ENCODE measurements at places on chromosomes 2 and 18. TPM values are rescaled to one million over a fixed set of nuclear protein-coding genes. Genes with fewer than 3 reads are reported as not detected.

GRCh38 chr18:21963336-21963735 lies 206.1 kb upstream of the GATA6 start:
- DNase-seq = no peak

The NLRC4 gene
- total RNA-seq = not detected

The GPBAR1 gene
- total RNA-seq = 1.6 TPM

DNA sequence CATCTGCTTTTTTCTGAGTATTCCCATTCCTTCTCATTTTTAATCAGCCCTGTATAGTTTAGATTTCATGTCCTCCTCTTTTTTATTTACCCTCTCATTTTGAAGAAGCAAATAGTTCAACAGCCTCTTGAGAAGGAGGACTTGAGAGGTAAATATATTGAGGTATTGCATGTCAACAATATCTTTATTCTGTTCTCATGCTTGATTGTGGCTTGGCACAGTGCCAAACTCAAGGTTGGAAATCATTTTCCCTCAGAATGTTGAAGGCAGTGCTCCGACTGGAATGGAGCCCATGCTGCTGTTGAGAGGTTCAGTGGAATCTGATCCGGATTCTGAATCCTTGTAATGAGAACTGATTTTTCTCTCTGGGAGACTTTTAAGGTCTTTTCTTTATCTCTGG lies 31.0 kb upstream of the GALNT3 start:
- DNase-seq = no peak

- no peak for DNase-seq
Measured at GRCh38 chr2:222613715-222614331, 42.1 kb downstream of the FARSB start.

DNA sequence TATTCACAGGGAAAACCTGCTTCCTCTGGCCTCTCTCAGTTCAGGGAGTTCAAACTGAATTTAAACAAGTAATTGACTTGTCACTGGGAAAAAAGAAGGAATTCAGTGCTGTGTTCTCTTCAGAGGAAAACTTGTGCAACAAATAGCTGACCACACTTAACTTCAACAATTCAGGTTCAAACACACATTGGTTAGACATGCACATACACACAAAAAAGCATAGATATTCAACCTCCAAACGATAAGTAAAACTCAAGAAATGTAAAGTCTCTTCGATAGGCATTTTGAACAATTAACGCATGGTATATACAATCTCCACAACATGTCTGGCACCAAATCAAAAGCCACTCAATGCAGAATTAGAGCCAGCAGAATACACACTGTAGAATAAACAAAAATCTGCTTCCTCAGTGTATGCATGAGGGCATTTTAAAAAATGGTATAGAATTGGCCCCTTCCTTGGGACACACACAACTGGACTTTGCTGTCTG lies 269.0 kb downstream of the TCF4 start:
- no peak for DNase-seq

The SERPINB12 gene
- not detected for total RNA-seq

GRCh38 chr2:232925153-232925820 lies 55.2 kb downstream of the SNORC start:
- no peak for DNase-seq

The UGT1A9 gene
- total RNA-seq = not detected

The RAPGEF4 gene
- total RNA-seq = 8.7 TPM

The SGPP2 gene
- 2.1 TPM for total RNA-seq

GRCh38 chr18:40347261-40347660 lies 1607.8 kb upstream of the PIK3C3 start:
- DNase-seq = no peak

DNA sequence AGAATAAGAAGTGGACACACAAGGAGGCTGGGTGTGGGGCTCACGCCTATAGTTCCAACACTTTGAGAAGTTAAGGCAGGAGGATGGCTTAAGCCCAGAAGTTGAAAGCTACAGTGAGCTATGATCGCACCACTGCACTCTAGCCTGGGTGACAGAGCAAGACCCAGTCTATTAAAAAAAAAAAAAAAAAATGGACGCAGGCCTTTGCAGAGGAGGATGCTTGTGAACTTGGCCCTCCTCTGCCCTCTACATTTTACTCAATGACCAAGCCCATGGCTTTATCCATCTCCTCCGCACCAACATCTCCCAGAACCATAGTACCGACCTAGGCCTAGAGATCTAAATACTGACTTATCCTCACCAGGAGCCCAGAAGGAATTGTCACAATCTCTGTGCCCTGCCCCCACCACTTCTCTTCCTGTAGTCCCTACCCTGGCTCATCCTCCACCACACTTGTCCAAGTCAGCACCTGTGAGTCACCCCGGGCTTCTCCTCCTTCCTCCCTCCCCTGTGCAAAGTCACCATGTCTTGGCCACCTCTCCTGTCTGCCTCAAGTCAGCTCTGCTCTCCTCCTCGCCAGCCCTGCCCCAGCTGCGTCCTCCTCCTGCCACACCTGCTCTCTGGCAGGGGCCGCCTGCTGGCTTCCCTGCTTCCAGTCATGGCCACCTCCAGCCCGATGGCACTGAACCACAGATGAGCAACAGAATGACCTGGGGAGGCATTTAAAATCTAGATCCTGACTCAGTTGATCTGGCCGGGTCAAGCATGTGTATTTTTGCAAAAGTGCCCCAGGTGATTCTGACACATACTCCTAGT lies 35.8 kb upstream of the ASPRV1 start:
- DNase-seq = no peak

GRCh38 chr2:178395295-178395694 lies 55.7 kb downstream of the PRKRA start:
- no peak for DNase-seq

The RUFY4 gene
- not detected for total RNA-seq

- DNase-seq = no peak
Measured at GRCh38 chr2:61620244-61621159, 82.3 kb upstream of the XPO1 start.

GRCh38 chr18:493986-494983 lies 6.2 kb downstream of the COLEC12 start:
- no peak for DNase-seq

GRCh38 chr2:170486730-170487129 lies 228.4 kb upstream of the SP5 start:
- DNase-seq = no peak

The MC2R gene
- total RNA-seq = not detected

- no peak for DNase-seq
Measured at GRCh38 chr2:239828192-239828972, 196.8 kb downstream of the NDUFA10 start.

The BUB1 gene
- 10.0 TPM for total RNA-seq

The MAIP1 gene
- 18.1 TPM for total RNA-seq

DNA sequence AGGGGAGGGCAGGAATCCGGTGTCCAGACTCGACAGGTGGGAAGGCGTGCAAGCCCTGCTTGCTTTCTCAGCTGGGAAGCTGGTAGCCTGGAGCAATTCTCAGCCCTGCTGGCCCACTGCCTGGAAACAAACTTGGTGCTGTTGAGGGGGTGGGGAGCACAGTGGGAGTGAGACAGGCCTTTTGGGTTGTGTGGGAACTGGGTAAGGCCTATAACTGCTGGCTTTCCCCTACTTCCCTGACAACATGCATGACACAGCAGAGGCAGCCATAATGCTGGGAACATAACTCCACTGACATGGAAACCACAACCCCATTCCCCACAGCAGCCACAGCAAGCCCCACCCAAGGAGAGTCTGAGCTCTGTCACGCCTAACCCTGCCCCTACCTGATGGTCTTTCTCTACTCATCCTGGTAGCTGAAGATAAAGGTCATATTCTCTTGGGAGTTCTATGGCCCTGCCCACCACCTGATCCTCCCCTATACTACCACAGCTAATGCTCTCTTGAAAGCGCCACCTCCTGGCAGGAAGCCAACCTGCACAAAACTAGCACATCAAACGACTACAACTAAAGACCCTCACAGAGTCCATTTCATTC lies 122.9 kb upstream of the ACVR1C start:
- peak; percentile 32 for DNase-seq

GRCh38 chr2:227884511-227884947 lies 13.1 kb downstream of the DAW1 start:
- peak; percentile 86 for DNase-seq

The DSG1 gene
- total RNA-seq = not detected

DNA sequence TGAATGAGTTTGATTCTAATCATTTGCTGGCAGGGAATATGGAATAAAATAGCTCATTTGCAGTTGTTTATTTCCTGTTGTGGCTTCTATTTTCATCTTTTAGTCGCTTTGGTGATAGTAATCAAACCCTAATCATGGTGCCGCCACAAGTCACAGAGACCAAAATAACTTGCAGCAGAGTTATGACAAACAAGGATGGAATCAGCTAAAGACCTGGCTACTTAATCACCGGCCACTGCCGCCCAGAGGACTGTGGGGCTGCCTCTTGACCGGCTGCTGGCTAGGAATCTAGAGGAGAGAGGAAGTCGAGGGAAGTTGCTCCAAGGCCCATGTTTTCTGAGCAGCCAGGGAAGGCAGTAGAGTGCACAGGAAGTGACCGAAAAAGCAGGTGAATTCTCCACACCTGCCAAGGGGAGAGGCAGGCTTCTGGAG lies 5.1 kb upstream of the SMAD7 start:
- DNase-seq = no peak
